ENCODE measurements at places on chromosomes 13 and 19. TPM values are rescaled to one million over a fixed set of nuclear protein-coding genes. Genes with fewer than 3 reads are reported as not detected.
A peak's percentile ranks its signal among the peaks of the same experiment; 100 is the strongest.

TBXA2R gene
- 0.18 TPM for total RNA-seq

- no peak overlapping the region for H3K4me3 ChIP-seq
- peak; percentile 35 for DNase-seq
- H3K36me3 ChIP-seq = no peaks in the 10 kb centered on the region
- no peaks in the 10 kb centered on the region for H3K4me1 ChIP-seq
- no peaks in the 10 kb centered on the region for H3K27me3 ChIP-seq
- H3K27ac ChIP-seq = no peak overlapping the region
Measured at GRCh38 chr19:13207237-13207845, 57.1 kb downstream of the IER2 start.

DNA sequence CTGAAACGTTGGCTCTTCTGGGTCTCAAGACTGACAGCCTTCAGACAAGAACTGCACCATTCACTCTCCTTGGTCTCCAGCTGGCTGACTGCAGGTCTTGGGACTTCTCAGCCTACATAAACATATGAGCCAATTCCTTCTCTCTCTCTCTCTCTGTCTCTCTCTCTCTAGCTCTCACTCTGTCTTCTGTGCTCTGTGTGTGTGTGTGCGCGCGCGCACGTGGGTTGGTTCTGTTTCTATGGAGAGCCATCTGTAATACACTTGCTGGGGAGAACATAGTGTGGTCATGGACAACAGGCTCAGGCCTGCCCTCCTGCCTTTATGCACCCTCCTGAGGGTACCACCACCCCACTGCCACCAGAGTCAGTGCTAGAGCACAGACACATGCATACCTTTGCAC is 13.7 kb upstream of the SERPINE3 start:
- no peak overlapping the region for H3K4me3 ChIP-seq
- no peak overlapping the region for H3K27ac ChIP-seq
- no peaks in the 10 kb centered on the region for H3K4me1 ChIP-seq
- no peaks in the 10 kb centered on the region for H3K27me3 ChIP-seq
- no peak for DNase-seq

NLRP9 gene
- not detected for total RNA-seq

SCEL gene
- not detected for total RNA-seq

DNA sequence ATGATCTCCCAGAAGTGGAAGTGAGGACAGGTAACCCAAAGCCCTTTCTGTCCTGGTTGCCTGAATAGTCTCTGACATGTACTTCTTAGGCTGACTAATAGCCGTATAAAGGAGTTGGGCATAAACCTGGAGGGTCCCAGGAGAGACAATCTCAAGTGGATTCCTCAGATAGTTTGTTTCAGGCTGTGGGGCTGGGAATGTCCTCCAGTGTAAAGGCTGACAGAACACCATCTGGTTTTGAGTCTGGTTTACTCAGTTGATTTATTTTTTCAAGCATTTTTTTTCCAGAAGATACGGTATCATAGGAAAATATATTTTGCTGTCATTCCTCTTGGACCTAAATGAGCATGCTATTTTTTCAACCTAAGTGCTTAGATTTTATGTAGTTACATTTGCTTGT is 15.2 kb downstream of the HTR2A start:
- H3K36me3 ChIP-seq = no peaks in the 10 kb centered on the region
- H3K27ac ChIP-seq = no peak overlapping the region

SLC17A7 gene
- total RNA-seq = 1.6 TPM

GZMM gene
- not detected for total RNA-seq

GRCh38 chr13:30863231-30863630 is 42.8 kb upstream of the MEDAG start:
- H3K4me3 ChIP-seq = no peak overlapping the region
- peaks cover 7% of the 10 kb centered on the region for H3K27me3 ChIP-seq
- peaks cover 28% of the 10 kb centered on the region for H3K4me1 ChIP-seq
- H3K36me3 ChIP-seq = no peaks in the 10 kb centered on the region
- DNase-seq = no peak
- no peak overlapping the region for H3K27ac ChIP-seq

DNA sequence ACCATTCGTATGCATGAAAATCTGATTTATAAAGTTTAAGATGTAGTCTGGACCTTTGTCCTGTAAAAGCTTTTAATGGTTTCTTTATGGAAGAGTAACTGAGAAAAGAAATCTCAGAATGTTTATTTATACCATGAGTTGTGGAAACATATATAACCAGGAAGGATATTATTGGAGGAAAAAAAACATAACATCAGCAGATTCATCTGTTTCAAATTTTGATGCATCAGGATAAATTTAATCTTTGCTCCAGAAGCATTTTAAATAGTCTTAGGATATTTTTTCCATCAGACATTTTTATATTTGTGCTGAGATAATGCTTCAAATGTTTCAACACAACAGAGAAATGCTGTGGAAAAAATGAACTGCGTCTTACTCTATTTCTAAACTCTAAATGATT is 31.2 kb upstream of the CSNK1A1L start:
- no peak for DNase-seq
- no peaks in the 10 kb centered on the region for H3K27me3 ChIP-seq
- H3K27ac ChIP-seq = no peak overlapping the region
- H3K36me3 ChIP-seq = no peaks in the 10 kb centered on the region

KRTDAP gene
- not detected for total RNA-seq

ZNF264 gene
- total RNA-seq = 50.5 TPM
